A549 treated with CORT108297 at 1 μM for 4 hours (cell line): ENCODE measurements at places on chromosomes 1 and 21. TPM values are rescaled to one million over a fixed set of nuclear protein-coding genes. Genes with fewer than 3 reads are reported as not detected.

Gene NRIP1
- total RNA-seq: 9.5 to 17.9 TPM (median 17.7 TPM) in 5 replicates

Gene GJB5
- 0.06 to 0.13 TPM (median 0.09 TPM) in 4 of 5 replicates, not detected in the other for total RNA-seq

Gene MPC2
- 48.5 to 84.2 TPM (median 71.2 TPM) in 5 replicates for total RNA-seq

Gene TNFSF18
- not detected in 5 replicates for total RNA-seq

Gene CD101
- 0.10 to 0.46 TPM (median 0.29 TPM) in 5 replicates for total RNA-seq

Gene GPR153
- 0.76 to 1.5 TPM (median 1.4 TPM) in 5 replicates for total RNA-seq

Gene UMODL1
- total RNA-seq: not detected in 5 replicates

Gene CR2
- 0.04 to 2.3 TPM in 2 of 5 replicates, not detected in the others for total RNA-seq

Gene FMO2
- not detected in 5 replicates for total RNA-seq

Gene ATPAF1
- 31.3 to 33.4 TPM (median 33.1 TPM) in 5 replicates for total RNA-seq

Gene DHX9
- total RNA-seq: 156 to 196 TPM (median 160 TPM) in 5 replicates

Gene TMPRSS15
- not detected in 5 replicates for total RNA-seq

Gene FMO1
- not detected in 5 replicates for total RNA-seq

Gene ZNF648
- not detected in 5 replicates for total RNA-seq

Gene ZNF644
- total RNA-seq: 13.2 to 17.1 TPM (median 13.6 TPM) in 5 replicates

Gene LCE3D
- 0.44 to 1.3 TPM (median 0.64 TPM) in 5 replicates for total RNA-seq

Gene THEMIS2
- total RNA-seq: 0.67 to 1.2 TPM (median 0.76 TPM) in 5 replicates

Gene PLCH2
- total RNA-seq: 0.16 to 0.33 TPM (median 0.28 TPM) in 5 replicates

Gene CRB1
- not detected in 5 replicates for total RNA-seq

Gene PTPRC
- total RNA-seq: not detected in 5 replicates

Gene SLC16A4
- total RNA-seq: 29.1 to 40.0 TPM (median 36.7 TPM) in 5 replicates

Gene HES2
- 2.2 to 4.6 TPM (median 4.1 TPM) in 5 replicates for total RNA-seq

Gene STIL
- 9.6 to 10.7 TPM (median 10.1 TPM) in 5 replicates for total RNA-seq

Gene EIF3I
- 269 to 284 TPM (median 278 TPM) in 5 replicates for total RNA-seq

Gene PTGFR
- not detected in 5 replicates for total RNA-seq

Gene ARID4B
- total RNA-seq: 13.1 to 19.5 TPM (median 15.4 TPM) in 5 replicates

Gene HES3
- total RNA-seq: not detected in 5 replicates

Gene FCER1G
- total RNA-seq: 0.16 to 0.36 TPM in 2 of 5 replicates, not detected in the others

Gene UBL4B
- not detected in 5 replicates for total RNA-seq

Gene DYNLT5
- total RNA-seq: not detected in 5 replicates

Gene TIPRL
- total RNA-seq: 28.7 to 37.6 TPM (median 33.6 TPM) in 5 replicates

Gene KCNA2
- 0.02 to 0.13 TPM (median 0.02 TPM) in 5 replicates for total RNA-seq
